ENCODE measurements at places on chromosomes 12 and 14. TPM values are rescaled to one million over a fixed set of nuclear protein-coding genes. Genes with fewer than 3 reads are reported as not detected.

DNA sequence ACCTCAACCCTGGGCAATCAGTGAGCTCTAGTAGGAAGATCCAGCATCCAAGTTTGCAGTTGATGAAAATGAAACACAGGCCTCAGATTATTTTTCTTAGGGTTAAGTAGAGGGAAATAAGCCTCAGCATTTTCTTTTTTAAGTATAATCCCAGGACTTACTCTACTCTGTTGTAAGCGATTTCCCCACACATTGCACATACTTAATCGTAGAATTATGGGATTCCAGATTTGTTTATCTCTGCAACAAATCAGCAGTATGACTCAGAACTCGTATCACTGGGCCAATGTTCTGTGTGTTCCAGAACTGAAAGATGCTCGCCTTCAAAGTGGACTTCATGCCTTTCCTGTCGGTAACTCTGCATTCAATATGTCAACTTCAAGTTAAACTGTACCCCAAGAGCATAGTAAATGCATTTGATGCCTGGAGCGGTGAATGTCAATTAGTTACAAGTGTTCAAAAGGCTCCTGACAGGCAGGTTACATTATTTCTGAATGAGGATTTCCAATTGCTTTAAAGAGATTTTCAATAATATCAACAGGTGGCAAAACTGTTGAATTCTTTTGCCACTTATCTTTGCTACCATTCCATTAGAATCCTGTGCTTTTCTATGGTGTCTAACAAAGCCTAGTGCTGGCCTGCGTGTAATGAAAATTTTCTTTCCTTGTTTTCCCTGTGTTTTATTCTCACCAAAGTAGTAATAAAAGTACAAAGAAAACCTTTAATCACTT is 323.8 kb upstream of the SYT1 start:
- no peaks in the 10 kb centered on the region for H3K4me1 ChIP-seq
- H3K4me3 ChIP-seq: no peak overlapping the region
- no peak overlapping the region for H3K27ac ChIP-seq
- no peaks in the 10 kb centered on the region for H3K27me3 ChIP-seq

GRCh38 chr12:30357766-30358490 is 337.7 kb downstream of the IPO8 start:
- H3K36me3 ChIP-seq: no peaks in the 10 kb centered on the region
- no peak for DNase-seq
- H3K27me3 ChIP-seq: no peaks in the 10 kb centered on the region
- no peak overlapping the region for H3K4me3 ChIP-seq
- H3K4me1 ChIP-seq: no peaks in the 10 kb centered on the region

LRTM2 gene
- total RNA-seq: not detected

B3GNT4 gene
- total RNA-seq: not detected

- DNase-seq: no peak
- no peaks in the 10 kb centered on the region for H3K27me3 ChIP-seq
- no peak overlapping the region for H3K27ac ChIP-seq
- H3K4me1 ChIP-seq: no peaks in the 10 kb centered on the region
These were observed 282.0 kb downstream of the ERC1 start for GRCh38 chr12:1273051-1273450.

DNA sequence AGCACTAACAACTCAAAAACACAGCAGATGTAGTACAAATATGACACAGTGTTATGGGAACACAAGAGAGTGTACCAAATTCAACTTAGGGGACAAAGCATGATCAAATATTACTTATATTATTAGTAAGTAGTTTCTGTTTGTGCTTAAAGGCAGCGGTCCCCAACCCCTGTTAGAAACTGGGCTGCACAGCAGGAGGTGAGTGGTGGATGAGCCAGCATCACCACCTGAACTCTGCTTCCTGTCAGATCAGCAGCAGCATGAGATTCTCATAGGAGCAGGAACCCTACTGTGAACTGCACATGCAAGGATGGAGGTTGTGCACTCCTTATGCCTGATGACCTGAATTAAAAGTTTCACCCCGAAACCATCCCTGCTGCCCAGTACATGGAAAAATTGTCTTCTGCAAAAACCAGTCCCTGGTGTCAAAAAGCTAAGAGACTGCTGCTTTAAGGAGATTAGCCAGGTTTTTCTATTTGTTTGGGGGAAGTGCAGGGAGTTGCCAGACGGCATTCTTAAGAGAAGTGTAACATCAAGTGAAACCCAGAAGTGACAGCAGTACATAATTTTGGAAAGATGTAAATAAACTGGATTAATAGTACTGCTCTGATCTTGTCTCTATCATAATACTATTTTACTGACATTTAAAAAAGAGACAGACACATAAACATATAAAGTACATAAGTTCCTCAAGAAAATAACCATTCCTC is 26.7 kb downstream of the GTF2A1 start:
- H3K36me3 ChIP-seq: peaks cover 4% of the 10 kb centered on the region
- H3K4me3 ChIP-seq: no peak overlapping the region
- H3K27ac ChIP-seq: no peak overlapping the region
- H3K4me1 ChIP-seq: no peaks in the 10 kb centered on the region

GRCh38 chr12:66573605-66574004 is 105.3 kb downstream of the GRIP1 start:
- H3K36me3 ChIP-seq: no peaks in the 10 kb centered on the region
- no peak for DNase-seq
- no peak overlapping the region for H3K27ac ChIP-seq
- H3K4me3 ChIP-seq: no peak overlapping the region
- H3K4me1 ChIP-seq: no peaks in the 10 kb centered on the region
- no peaks in the 10 kb centered on the region for H3K27me3 ChIP-seq

GRCh38 chr14:86712727-86713126 is 1182.8 kb downstream of the FLRT2 start:
- H3K4me1 ChIP-seq: no peaks in the 10 kb centered on the region
- H3K36me3 ChIP-seq: no peaks in the 10 kb centered on the region
- H3K27me3 ChIP-seq: no peaks in the 10 kb centered on the region
- H3K27ac ChIP-seq: no peak overlapping the region

- no peak for DNase-seq
- no peak overlapping the region for H3K4me3 ChIP-seq
- no peaks in the 10 kb centered on the region for H3K36me3 ChIP-seq
These were observed 38.6 kb upstream of the ACSM4 start for GRCh38 chr12:7265251-7265650.

- no peaks in the 10 kb centered on the region for H3K36me3 ChIP-seq
- no peak overlapping the region for H3K4me3 ChIP-seq
- H3K27ac ChIP-seq: no peak overlapping the region
- DNase-seq: no peak
- H3K4me1 ChIP-seq: no peaks in the 10 kb centered on the region
- no peaks in the 10 kb centered on the region for H3K27me3 ChIP-seq
These were observed 25.5 kb downstream of the CLEC1A start for GRCh38 chr12:10073261-10073660.

DNA sequence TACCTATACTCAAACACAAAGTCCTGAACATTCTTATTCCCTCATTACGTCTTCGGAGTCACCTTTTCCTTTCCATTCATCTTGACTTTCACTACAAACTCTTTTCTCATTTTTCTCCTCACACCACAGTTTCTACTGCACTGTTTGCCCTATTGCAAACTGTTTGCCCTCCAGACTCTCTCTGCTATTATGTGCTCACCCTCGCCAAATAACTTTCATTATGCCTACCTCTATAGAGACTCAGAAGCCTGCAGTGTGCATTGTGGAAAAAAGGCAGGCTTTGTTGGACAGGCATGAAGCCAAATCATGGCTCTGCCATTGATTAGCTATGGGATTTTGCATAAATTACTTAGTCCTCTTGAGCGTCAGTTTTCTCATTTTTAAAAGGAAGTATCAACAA is 246.6 kb upstream of the CCDC196 start:
- H3K36me3 ChIP-seq: no peaks in the 10 kb centered on the region
- no peak for DNase-seq
- no peaks in the 10 kb centered on the region for H3K27me3 ChIP-seq
- H3K4me3 ChIP-seq: no peak overlapping the region

DNA sequence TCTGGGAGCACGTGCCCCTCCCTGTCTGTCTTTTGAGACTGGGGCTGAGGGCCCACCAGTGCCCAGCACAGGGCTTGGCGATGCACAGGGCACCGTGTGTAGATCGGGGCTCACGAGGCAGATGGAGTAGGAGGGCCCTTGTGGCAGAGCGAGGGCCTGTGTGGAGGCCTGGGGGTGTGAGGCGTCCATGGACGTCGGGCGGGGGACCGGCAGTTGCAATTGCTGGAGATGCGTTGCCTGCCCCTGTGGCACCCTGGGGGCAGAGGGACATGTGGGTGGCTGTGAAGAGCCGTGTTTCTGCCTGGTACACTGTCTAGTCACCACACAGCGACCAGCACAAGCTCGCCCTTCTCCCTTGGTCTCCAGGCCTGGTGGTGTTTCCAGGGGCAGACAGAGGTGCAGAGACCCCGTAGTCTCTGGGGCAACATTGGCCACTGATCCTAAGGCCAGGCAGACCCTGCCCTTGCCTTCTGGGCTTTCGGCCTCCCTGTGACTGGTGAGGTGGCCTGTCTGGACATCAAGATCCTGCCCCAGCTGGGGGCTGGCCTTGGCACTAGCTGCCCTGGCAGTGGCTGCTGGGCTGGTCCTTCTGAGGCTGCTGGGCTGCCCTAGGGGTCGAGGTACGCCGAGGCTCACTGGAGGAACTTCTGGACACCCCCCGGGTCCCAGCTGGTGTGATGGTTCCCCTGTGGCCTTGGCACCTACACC is 14.5 kb downstream of the KIF26A start:
- no peak for DNase-seq
- no peaks in the 10 kb centered on the region for H3K4me1 ChIP-seq
- H3K4me3 ChIP-seq: no peak overlapping the region
- H3K27ac ChIP-seq: no peak overlapping the region
- H3K36me3 ChIP-seq: no peaks in the 10 kb centered on the region
- H3K27me3 ChIP-seq: no peaks in the 10 kb centered on the region

DNA sequence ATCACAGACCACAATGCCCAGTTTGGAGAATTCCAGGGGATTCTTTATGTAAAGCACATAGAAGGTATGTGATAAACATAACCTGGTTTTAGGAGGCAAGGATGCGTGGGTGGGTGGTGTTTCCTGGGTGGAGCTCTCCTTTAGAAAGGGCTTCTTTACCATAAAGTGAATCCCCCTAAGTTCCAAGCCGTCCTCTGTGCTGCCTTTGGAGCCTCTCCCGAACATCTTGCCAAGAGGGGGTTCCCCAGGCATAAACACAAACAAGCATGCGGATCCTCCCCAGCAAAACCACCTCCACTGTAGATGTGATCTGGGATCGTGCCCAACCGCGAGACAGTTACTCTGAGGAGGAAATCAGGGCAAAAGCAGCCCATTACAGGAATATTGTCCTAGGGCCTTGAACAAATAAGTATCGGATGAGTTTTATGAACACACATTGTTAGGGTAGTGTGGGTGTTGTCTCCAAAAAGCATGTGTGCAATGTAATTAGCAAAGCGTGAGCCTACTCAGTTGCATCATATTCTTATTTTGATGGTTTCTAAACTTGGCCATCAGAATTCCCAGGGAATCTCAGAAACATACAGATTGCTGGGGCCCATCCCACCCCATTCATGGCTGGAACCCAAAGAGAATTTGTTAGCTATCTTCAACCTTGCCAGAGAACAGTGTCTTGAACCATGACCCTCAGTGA is 48.8 kb upstream of the CORO1C start:
- no peaks in the 10 kb centered on the region for H3K27me3 ChIP-seq
- H3K36me3 ChIP-seq: peaks cover 3% of the 10 kb centered on the region
- H3K4me3 ChIP-seq: no peak overlapping the region
- no peak for DNase-seq
- no peak overlapping the region for H3K27ac ChIP-seq
- H3K4me1 ChIP-seq: no peaks in the 10 kb centered on the region

- DNase-seq: no peak
- no peaks in the 10 kb centered on the region for H3K27me3 ChIP-seq
These were observed 81.9 kb downstream of the DBX2 start for GRCh38 chr12:44968965-44969364.

CHGA gene
- total RNA-seq: not detected

DNA sequence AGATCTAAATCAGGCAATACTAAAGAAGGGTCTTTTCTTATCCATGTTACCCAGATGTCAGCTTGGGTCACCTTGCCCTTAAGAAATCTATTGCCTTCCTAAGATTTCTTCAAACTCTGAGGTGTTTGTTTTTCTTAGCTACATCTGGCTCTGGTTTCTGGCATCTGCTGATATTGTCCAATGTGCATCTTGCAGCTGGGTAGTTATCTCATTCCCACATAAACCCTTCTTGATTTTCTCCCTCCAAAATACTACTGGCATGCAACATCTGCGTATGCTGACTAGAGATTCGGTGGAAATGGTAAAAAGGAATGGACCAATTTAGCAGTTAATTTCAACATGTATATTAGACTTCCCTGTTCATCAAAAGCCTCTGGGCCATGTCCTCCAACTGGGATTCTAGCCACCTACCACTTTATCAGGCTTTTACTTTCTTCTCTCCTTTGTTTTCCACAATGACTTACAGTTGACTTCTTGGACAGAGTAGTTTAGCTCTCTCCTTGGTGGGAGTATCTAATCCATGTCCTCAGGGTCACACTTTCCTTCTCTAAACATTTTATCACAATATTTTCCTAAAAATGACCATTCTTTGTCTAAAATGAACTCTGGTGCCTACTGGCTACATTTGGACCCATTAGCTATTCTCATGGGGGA is 324.8 kb upstream of the FAR2 start:
- DNase-seq: no peak
- H3K4me1 ChIP-seq: no peaks in the 10 kb centered on the region
- no peak overlapping the region for H3K4me3 ChIP-seq
- H3K36me3 ChIP-seq: no peaks in the 10 kb centered on the region
- no peak overlapping the region for H3K27ac ChIP-seq

DNA sequence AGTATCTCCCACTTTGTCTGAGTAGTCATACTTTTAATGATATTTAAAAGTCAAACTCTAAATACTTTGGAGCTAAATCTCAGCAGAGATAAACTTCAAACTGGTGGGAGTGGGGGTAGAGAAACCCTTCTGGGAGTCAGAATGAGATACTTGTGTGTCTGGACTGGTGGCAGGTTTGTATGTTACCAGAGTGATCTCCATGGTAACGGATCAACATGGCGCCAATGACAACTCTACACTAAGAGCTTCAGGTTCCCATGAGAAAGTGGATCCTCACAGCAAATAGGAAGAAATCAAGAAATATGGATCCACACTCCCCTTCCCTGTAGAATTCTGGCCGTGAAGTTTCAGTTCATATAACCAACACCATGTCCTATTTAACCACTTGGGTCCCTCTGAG is 121.9 kb downstream of the ETV6 start:
- peaks cover 4% of the 10 kb centered on the region for H3K4me1 ChIP-seq
- no peak for DNase-seq
- H3K36me3 ChIP-seq: peaks cover under 1% of the 10 kb centered on the region
- no peak overlapping the region for H3K4me3 ChIP-seq

DNA sequence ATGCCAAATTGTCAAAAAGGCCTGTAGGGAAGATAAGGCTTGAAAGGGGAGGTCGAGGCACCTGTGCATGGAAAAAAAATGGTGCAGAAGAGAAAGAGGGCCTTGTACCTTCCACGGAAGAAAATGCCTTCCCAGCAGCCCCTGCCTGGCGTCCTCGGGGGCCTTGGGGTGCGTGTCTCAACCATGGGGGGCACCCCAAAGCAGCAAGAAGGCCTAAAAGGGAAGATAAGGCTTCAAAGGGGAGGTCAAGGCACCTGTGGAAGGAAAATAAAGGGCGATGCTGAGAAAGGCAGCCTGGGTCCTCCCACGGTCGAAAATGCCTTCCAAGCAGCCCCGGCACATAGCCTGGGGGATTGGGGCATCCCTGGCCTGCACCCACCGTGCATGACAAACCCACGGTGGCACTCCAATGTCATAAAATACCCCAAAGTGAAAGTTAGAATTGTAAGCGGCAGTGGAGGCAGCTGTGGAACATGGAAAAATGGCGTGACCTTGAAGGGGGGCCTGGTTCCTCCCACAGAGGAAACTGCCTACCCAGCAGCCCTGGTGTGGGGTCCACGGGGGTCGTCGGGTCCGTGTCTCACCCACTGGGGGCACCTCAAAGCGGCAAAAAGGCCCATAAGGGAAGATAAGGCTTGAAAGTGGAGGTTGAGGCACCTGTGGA is 275.0 kb downstream of the ALG10 start:
- no peak overlapping the region for H3K27ac ChIP-seq
- no peaks in the 10 kb centered on the region for H3K4me1 ChIP-seq
- H3K27me3 ChIP-seq: no peaks in the 10 kb centered on the region
- DNase-seq: peak; percentile 43
- H3K36me3 ChIP-seq: no peaks in the 10 kb centered on the region

Measured in aorta (tissue), 5 donors.